ENCODE measurements at places on chromosomes 4 and X. TPM values are rescaled to one million over a fixed set of nuclear protein-coding genes. Genes with fewer than 3 reads are reported as not detected.
A peak's percentile ranks its signal among the peaks of the same experiment; 100 is the strongest.

The CLNK gene
- not detected for total RNA-seq

- peak; percentile 51 for DNase-seq
Measured at GRCh38 chrX:72094894-72095293, 36.8 kb downstream of the RTL5 start.

The COL4A5 gene
- 56.6 TPM for total RNA-seq

The PHKA1 gene
- total RNA-seq = 10.5 TPM

DNA sequence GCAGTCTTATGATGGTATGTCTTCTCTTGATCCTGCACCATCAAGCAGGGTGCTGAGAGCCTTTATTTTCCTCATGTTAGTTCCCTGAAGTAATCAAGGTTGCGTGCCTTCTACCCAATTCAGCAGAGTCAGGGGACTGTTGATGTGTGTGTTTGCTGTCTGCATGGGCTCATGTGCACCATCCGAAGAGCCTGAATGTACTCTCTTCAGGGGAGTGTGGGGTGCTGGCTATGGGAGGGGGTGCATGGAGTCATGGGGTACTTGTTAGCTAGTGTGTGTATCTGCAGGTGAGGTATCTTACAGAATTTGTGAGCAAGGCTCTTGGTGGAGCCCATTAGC, 154.3 kb upstream of the ANXA3 start:
- DNase-seq = no peak

DNA sequence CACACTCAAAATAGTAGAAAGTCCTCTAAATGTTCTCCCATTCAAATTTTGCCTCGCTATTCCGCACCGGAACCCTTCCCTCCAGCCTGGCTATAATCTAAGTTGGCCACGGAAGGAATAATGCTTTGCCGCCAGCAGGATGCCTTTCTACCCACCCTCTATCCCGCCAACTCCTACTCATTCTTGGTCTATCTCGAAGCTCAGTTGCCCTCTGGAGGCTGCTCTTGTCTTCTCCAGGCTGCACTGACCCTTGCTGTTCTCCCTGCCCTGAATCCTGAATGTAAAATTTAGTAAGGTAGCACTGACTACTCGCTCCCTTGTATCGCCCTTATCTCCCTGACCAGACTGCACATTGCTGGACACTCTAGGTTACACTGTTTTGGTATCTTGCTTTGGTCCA, 212.4 kb downstream of the MGST2 start:
- DNase-seq = peak; percentile 61

DNA sequence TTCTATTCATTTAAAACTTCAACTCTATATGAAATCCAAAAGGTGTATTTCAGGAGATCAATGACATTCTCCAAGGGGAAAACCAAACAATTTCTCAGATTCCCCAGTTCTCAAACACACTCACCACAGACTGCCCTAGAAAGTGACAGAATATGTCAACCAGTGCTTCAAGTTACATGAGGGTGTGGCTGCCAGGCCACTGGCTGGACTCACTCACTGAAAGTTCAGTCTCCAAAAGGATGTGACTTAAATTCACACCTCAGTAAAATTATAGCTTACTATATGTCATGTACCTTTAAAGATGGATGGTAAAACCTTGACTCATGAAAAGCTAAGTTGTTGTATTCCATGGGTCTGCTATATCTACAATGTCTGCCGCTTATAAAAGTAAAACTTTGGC, 7.3 kb downstream of the INPP4B start:
- no peak for DNase-seq

DNA sequence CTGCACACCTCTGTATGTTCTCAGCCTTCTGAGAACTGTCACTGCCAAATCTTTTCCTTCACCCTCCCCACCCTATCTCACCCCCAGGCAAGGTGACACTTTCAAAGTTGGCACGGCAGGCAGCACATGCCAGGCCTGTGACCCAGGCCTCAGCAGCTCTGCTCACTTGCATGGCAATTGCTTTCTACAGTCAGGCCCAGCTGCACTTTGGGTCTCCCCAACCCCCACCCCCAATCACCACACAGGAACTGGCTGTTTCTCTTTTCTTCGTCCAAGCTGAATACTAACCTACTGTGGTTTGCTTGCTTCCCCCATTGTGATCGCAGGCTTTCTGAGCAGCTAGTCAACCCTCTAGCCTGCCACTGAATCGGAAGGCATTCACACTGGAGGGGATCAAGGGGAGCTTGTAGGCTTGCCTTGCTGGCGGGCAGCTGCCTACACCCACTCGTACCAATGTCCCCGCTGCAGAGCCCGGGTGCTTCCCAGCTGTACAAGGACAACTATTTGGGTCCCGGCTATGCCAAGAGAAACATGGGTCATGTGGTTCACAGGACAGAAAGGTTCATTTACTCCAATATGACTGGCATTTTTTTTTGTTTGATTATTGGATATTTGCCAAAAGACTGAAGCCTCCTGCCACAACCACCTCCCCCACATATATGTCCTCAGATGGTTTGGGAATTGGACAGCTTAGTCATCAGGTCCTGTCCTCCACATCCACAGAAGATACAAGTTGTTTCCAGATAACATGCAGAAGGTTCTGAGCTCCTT, 28.1 kb downstream of the SLC25A43 start:
- DNase-seq = no peak

The BBS12 gene
- 2.3 TPM for total RNA-seq

DNA sequence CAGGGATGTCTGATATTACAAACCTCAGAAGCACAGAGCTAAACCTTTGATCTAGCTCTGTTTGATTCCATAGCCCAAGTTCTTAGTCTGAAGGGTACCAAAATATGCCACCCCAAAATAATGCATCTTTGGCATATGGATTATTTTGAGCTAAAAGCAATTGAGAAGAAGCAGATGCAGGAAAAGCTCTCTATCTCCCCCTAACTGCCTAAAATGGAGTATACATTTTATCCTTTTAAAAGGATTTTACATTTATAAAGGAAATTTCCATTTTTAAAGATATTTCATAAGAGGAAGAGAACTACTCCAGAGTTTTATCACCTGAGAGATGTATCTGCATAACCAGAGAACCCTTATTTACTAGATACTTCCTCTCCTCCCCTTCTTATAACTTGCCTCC, 158.7 kb downstream of the ZNF674 start:
- no peak for DNase-seq

The WAS gene
- total RNA-seq = 0.67 TPM

DNA sequence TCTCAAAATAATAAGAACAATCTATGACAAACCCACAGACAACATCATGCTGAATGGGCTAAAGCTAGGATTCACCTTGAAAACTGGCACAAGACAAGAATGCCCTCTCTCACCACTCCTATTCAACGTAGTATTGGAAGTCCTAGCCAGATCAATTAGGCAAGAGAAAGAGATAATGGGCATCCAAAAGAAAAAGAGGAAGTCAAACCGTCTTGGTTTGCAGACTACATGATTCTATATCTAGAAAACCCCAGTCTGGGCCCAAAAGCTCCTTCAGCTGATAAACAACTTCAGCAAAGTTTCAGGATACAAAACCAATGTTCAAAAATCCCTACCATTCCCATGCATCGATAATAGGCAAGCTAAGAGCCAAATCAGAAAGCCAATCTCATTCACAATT, 59.0 kb downstream of the CHM start:
- DNase-seq = no peak

The GRIA3 gene
- total RNA-seq = 1.8 TPM

- no peak for DNase-seq
Measured at GRCh38 chr4:184273166-184274147, 55.8 kb upstream of the ENPP6 start.

GRCh38 chrX:129748305-129748704, 9.5 kb downstream of the XPNPEP2 start:
- DNase-seq = no peak

The SSX4B gene
- 0.26 TPM for total RNA-seq

The SH2D1A gene
- total RNA-seq = not detected

GRCh38 chr4:84527391-84527790, 28.3 kb upstream of the NKX6-1 start:
- DNase-seq = no peak

DNA sequence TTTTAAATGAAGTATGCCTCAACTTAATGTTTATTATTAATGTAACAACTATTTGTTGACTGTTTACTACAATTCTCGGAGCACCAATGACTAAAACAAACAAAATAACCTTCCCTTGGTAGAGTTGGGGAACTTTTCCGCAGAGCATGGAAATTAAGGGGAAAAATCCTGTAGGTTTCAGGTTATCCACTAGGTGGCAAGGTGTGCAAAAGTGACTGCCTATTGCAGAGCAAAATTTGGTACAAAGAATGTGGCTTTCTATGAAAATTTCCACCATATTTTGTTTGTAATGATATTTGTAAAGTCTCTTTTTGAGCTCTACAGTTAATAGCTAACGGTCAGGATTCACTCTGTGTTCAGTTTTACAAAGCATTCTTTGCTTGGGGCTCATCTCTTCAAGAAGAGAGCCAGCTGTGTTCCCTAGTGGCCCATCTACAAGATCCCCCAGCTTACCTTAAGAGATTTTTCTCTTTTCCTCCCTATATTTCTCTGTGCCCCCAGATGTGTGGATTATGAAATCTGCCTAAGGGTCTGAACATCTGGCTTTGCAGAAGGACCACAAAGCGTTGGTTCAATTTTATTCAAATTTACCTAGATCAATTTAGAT, 61.1 kb downstream of the FBXO8 start:
- peak; percentile 47 for DNase-seq

DNA sequence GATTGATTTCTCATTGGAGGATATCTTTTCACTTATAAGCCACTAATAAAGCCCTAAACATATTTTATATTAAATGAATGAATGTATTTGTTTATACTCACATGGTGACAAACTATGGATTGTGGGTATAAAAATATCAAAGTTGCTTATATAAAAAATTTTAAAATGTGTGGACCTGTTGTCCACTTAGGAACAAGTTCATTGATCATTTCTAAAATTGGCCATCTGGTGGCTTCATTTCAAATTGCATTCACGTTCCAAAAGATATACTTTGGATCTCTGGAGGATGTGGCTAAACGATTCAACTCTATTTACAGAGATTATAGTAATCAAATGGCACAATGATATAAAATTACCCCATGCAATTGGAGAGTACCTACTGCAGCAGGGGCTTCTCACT, 32.5 kb downstream of the FSTL5 start:
- no peak for DNase-seq
